ENCODE measurements at places on chromosomes 4 and X. TPM values are rescaled to one million over a fixed set of nuclear protein-coding genes. Genes with fewer than 3 reads are reported as not detected.

DNA sequence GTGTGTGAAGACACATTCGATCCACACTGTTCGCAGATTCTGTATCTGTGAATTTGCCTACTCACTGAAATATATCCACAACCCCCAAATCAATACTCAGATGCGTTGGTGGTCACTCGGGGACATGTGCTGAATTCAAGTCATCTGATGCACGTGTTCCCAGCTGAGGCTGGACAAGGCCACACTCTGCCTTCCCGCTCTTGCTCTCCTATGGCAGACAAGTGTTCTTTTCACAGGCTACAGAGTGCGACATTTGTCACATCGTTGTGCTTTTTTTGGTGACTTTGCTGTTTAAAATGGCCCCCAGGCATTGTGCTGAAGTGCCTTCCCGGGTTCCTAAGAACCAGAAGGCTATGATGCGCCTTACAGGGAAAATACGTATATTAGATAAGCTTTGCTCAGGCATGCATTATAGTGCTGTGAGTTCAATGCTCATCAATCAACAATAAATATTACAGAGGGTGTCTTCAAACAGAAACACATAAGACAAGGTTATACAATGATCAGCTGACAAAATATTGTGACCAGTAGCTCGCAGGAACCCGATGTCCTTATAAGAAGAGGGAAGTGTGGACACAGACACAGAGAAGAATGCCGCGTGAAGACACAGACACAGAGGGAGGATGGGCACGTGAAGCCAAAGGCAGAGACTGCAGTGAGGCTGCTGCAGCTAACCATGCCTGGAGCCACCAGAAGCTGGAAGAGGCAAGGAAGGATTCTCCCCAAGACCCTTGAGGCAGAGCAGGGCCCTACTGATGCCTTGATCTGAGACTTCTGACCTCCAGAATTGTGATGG is 42.0 kb downstream of the IRF2 start:
- no peak for DNase-seq

The LINC00632 gene
- total RNA-seq, result 30.5 TPM

DNA sequence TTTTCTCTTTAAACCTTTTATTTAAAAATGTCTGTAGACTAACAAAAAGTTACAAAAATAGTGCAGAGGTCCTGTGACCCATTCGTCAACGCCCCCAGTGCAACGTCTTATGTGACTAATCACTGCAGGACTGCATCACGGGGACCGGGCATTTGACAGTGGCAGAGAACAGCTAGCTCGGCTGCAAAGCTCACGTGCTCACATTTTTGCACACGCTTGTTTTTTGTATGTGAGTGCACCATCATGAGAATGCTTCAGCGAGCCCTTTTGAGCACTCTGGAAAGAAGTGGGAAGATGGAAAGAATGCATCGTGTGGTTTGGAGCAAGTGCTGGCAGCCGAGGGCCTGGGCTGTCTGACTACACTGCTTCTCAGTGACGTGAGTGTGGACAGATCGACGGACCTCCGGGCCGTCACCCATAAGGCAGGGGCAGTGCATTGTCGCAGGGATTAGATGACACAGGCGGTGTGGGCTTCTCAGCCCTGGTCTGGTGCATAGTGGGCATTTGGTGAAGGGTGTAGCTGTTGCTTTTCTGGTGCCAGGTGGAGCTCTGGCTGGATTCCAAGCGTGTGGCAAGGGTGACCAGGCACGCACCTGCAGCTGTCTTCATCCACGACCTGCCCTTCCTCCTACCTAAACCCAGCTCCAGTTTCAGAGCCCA is 17.7 kb downstream of the SPON2 start:
- DNase-seq, result no peak

DNA sequence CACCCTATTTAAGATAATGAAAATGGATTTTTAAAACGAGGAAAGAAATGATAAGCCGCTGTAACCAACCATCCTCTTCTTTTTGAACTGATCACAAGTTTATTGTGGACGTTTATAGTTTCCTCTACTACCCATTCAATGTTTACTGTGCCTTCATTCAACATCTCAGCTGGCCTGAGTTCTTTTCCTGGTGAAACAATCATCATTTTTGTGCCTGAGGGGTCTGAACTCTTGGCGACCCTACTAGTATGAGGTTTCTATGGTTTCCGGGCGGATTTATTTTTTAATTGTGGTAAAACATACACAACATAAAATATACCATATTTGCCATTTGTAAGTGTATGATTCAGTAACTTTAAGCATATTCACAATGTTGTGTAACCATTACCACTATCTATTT is 100.7 kb downstream of the SPRY1 start:
- no peak for DNase-seq

The TRPC5OS gene
- total RNA-seq, result not detected

GRCh38 chrX:81338924-81339323 is 137.0 kb downstream of the SH3BGRL start:
- no peak for DNase-seq

The TLR8 gene
- 2.9 TPM for total RNA-seq

All from adrenal gland (tissue), 19 donors.